ENCODE measurements at places on chromosomes 6 and 20.

DNA sequence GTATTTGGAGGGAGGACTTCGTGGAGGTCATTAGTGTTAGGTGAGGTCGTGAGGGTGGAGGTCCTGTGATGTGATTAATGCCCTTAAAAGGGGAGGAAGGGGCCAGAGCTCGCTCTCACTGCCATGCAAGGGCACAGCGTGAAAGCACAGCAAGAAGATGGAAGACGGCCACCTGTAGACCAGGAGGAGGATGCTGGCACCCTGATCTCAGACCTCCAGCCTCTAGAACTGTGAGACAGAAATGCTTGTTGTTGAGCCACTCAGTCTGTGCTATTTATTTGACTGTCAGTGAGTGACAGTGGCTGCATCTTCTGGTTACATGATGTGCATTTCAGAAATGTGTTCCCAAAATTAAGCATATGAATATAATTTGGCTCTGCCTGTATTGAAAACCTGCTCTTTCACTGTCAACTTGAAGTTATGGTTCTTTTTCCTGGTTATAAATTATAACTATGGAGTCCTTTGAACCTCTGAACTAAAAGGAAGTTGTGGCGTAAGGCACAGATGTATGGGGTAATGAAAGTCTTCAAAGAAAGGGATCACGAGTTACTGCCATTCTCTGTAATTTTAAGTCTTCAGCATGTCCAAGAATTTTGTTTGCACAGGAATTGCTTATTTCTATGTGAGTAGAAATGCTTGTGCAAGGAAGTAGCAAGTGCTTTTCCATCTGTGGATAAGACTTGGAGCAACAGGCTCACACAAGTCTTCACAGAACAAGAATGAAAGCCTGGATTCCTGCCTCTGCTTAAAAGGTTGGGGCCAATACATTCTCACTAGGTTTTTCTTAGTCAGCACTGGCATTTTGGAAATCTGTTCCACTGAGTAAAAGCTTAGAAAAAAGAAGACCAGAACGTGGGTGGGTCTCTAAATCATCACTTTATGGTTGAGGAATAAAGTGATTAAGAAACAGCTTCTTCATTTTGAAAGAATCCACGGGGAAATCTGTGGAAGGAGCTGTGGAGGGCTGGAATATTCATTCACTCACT is 10.3 kb downstream of the PPP1R14C start:
- DNase-seq: no peak

GRCh38 chr6:122650403-122650802 is 40.2 kb downstream of the PKIB start:
- DNase-seq: no peak

DNA sequence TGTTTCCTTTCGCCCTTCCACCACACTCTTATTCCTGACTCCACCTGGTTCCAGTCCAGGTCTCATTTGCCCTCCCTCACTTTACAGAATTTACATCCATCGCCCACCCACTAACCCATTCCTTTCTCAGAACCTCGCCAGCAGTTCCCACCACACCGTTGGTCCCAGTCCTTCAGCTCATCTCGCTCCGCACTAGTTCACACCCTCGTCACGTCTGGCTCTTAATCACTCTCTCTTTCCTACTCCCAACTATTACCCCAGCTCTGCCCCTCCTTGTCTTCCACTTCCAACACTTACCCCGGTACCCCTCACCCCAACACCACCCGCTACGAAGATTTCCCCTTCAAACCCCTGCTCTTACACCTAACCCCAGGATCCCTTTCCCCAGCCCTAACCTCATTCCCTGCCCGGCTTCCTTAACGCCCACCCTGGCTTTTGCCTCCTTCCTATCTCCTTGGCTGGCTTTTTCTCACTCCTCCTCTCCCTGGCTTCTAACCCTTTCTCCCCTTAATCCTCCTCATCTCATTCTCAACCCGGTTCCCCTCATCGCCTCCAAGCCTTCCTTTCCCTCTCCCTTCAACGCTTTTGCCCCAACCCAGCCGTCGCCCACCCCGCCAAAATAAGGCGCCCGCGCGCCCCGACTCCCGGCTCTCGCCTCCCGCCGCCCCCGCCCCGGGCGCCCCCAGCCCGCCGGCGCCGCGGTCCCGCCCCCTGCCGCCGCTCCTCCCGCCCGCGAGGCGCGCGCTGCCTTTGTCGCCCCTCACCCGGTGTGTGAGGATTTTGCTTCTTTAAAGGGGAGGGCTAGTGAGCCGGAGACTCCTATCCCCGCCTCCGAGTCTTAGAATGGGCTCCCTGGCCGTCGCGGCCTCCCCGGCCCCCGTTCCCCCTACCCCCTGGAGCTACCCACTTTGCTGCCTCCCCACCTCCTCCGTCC is 542 bp downstream of the USP49 start:
- no peak for DNase-seq

- no peak for DNase-seq
Measured at GRCh38 chr6:26331218-26332073, 33.6 kb upstream of the BTN3A2 start.

DNA sequence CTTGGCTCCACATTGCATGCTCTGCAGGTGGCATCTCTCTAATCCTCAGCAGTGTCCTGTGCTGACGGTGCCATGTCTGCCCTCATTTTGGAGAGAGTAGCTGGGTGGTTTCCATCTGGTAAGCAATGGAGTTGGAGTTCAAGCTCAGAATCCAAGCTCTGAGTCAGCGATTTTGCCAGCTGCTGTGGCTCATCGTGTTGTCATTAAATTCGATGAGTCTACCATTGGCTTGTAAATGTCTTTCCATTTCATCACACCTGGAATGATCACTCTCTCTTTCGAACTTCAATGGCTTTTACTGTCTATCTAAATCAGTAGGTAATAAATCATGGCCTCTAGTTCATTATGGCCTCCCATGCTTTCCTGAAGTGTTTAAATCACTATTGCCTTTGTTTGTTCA is 378.5 kb upstream of the TSHZ2 start:
- DNase-seq: no peak

DNA sequence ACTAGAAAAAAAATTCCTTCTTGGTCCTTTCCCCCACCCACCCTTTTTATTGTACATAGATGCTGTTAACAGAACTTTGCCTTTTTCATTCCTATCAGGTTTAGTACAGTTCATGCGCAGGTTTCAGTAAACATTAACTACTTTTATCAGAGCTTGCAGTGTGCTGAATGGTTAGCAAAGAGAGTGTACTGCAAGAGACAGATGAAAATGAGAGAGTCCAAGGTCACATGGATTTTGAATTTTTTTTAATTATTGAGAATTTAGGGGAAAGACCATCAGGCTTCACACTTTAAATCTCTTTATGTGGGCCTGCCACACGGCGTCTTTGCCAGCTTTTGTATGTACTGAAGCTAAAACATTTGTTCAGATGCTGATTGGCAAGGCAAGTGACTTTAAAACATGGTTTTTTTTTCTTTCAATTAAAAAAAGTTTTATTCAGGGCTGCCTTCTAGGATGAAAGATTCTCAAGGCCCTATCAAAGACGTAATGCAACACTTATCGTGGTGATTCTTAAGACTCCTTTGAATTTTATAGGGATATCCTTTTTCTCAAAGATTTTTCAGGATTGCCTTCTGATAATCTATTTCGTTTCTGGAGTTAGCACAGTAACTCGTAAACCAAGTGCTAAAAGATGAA is 32.2 kb downstream of the RREB1 start:
- no peak for DNase-seq

DNA sequence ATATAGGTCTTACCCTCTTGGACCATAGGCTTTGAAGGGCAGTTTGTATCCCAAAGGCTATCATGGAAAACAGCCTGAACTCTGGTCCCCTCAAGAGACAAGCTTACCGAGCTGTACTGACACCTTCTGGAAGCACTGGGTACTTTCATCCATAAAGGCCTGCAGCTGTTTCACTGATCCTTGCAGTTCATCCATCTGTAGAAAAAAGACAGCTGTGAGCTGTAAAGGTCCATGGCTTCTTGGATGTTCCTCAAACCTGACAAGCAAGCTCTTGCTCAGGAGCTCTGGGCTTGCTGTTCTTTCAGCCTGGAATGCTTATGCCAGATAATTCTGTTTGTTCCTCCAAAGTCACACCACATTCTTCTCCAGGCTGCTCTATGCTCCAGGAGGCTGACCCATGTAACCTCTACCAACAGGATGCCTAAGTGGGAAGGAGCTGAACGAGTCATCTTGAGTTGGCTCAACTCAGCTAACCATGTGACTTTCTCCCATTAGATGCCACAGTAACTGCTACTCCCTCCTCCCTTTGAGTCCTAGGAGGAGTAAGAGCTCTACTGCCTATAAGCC is 8.8 kb upstream of the NDRG3 start:
- DNase-seq: peak; percentile 51

- no peak for DNase-seq
Measured at GRCh38 chr6:7341989-7342742, 29.2 kb upstream of the SSR1 start.

GRCh38 chr6:113908801-113909200 is 51.7 kb downstream of the MARCKS start:
- DNase-seq: no peak

DNA sequence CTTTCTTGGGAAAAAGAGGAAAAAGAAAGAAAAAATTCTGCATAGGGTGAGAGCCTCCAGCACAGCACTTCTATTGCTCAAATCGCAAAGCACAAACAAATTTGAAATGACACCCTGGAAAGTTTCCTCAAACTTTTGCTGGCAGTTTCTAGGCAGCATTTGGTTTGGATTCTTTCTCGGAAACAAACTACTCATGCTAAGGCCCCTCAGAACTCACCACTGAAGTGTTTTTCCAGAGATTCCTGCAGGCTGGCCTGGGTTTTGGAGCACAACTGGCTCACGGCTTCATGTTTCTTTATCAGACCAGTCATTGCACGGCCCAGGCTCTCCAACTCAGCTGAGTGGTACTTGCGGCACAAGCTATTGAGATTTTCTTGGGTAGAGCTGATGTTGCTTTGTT is 237.8 kb downstream of the SYNE1 start:
- DNase-seq: no peak

GRCh38 chr20:1918491-1919165 is 23.4 kb downstream of the SIRPA start:
- no peak for DNase-seq

DNA sequence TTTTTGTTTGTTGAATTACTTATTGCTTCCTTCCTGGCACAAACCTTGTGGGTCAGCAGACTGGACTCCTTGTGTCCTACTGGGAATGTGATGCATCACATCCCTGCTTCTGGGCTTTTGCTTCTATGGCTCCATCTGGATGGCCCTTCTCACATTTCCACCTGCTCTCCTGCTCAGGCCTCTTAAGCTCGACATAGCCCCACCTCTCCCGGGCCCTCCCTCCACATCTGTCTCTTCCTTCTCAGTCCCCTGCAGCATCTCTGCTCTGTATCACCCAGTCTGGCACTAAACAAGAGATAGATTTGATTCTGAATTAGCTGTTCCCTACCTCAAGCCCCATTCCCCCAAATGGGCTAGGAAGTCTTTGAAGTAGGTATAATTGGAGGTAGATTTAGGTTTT is 356.8 kb downstream of the DHX35 start:
- no peak for DNase-seq

DNA sequence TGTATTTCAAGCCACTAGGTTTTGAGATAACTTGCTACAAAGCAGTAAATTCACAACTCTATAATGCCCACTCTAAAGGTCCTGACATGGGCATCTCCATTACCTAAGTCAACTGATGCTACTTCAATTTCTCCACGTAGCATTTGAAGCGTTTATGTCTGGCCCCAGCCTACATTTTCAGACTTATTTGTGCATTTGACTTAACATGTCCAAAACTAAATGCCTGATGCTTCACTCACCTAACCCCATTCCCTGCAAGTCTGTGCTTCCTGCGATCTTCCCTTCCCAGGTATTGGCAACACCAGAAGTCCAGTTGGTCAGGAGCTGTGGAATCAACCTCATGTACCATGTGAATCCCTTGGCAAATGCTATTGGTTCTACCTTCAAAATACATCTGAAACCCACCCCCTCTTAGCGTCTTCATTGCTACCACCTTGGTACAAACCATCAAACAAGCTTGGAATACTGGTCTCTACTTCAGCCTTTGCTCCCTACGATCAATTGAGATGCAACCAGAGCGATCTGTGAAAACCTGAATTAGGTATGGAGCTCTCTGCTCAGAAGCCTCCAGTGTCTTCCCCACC is 12.8 kb upstream of the ZNFX1 start:
- DNase-seq: no peak

DNA sequence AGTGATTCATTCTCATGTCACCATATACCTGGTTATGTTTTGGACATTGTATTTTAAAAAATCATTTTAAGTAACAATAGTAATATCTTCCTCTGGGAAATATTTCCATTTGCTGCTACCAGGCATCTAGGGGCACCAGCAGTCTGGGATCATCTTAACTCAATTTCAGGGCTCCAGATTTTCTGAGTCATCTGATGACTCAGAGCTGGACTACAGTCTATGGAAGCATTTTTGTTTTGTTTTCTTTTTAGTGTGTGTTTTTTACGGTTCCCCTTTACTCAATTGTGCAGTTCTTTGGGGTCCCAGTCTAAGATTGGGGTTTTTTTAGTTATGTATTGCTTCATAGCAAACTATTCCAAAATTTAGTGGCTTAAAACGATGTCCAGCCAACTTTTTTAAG is 5.7 kb upstream of the FKBP5 start:
- no peak for DNase-seq

DNA sequence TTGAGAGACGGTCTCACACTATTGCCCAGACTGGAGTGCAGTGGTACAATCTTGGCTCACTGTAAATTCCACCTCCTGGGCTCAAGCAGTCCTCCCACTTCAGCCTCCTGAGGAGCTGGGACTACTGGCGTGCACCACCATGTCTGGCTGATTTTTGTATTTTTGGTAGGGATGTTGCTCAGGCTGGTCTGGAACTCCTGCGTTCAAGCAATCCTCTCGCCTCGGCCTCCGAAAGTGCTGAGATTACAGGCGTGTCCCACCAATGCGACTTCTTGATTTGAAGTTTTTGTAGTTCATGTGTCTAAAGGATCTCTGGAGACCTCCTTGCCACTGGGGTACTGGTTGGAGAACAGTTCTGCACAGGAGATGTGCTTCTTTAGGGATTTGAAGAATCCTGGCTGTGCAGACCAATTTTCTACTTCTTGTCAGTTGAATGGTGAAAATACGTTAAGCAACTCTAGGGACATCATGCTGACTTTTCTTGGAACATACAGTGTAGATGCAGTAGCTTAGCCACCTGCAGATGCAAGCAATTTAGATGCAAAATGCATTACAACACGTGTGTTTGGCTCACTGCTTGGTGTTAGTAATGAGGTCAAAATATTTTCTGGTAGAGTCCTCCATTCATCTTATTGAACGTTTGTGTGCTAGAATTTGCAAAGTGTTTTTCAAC is 28.2 kb downstream of the SYTL3 start:
- no peak for DNase-seq

GRCh38 chr6:39357998-39358686 is 35.6 kb upstream of the KCNK16 start:
- DNase-seq: no peak

- no peak for DNase-seq
Measured at GRCh38 chr6:147371325-147371724, 137.2 kb upstream of the SAMD5 start.

Measured in anterior cingulate cortex (tissue), 58 donors.